Stromal cell of bone marrow (primary cell): ENCODE measurements at places on chromosomes 5 and 9.

GRCh38 chr5:138495351-138495750 is 30.1 kb downstream of the EGR1 start:
- no peak for DNase-seq

- DNase-seq = peak; percentile 65
These were observed 7.6 kb downstream of the TTC16 start for GRCh38 chr9:127723444-127723843.

DNA sequence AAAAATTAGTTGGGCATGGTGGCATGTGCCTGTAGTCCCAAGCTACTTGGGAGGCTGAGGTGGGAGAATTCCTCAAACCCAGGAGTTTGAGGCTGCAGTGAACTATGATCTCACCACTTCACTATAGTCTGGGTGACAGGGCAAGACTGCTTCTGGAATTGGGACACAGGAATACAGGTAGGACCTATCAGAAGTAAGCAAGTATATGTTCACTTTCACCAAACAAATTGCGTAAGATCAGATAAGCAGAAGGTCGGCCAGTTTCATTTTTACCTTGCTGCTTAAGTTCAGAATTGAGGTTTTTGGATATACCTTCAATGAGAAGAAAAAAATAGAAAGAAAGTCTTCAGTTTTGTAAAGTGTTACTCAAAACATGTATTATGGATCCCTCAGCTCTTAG is 171.7 kb downstream of the MAT2B start:
- no peak for DNase-seq

DNA sequence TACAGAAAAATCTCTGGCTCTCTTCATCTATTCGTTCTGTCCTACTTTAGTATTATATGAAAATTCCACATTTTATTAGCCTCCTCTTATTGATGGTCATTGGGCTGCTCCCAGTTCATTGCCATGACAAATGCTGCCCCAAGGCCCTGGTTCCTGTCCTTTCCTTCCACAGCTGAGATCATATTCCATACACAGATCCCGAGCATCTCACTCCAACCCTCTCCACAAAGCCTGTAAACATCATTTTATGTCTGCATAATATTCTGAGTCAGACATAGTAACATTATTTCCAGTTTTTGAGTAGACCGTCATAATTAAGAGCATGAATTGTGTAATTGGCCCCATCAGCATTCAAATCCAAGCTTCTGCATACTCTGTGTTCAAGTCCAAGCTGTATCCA is 86.3 kb downstream of the MVB12B start:
- DNase-seq = no peak

DNA sequence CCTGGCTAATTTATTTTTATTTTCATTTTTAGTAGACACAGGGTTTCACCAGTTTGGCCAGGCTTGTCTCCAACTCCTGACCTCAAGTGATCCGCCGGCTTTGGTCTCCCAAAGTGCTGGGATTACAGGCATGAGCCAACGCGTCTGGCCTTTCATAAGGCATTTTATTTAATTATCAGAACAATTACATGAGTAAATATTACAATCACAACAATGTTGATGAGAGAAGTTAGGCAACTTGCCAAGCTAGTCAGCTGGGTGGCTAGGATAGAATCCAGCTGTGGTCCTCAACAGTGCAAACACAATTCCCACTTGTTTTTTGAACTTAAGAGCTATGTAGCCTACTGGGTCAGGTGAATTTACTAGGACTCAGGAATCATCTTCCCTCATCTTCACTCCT is 22.0 kb downstream of the C9orf57 start:
- no peak for DNase-seq

DNA sequence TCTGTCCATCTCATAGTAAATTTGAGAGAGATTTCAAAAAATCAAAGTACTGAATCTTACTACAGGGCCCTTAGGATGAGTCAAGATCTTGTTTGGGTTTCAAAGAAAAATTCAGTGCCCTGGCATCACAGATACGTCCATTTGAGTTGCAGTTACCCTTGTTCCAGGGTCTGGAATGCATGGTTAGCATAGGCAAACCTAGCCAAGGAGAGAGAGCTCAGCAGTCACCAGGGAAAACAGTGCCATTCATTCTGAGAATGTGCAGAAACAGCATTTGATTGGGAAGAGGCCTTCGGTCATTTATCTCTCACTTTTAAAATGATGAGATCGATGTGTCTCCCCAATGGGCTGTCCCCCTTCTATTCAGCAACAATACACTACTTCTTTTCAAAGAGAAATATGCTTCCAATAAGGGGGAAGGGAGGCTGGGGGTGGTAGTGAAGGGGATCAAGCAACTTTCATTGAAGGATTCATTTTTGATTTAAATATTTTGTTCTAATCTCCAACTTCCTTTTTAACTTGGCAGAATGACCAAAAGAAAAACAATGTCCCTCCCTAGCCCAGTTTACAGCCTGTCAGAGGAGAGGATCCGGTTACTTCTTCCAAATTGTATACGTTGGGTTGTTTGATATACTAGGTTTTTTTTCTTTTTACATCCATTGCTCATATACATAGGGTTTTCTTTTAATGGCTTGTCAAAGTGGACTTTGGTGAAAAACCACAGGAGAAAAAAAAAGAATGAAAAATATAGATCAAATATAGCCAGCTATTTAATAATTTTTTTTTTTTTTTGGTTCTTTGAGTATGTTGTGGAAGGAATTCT is 491.1 kb downstream of the CCDC171 start:
- DNase-seq = no peak

- DNase-seq = no peak
These were observed 330.3 kb upstream of the IRX1 start for GRCh38 chr5:3265131-3265885.
